ENCODE measurements at places on chromosomes 12 and 14.
A peak's percentile ranks its signal among the peaks of the same experiment; 100 is the strongest.

GRCh38 chr12:10849425-10849878, at the start of gene PRR4:
PRR4 (minus strand) TSS chr12:10849475; CDS start chr12:10849437, 38 bp downstream.
- no peak for DNase-seq

DNA sequence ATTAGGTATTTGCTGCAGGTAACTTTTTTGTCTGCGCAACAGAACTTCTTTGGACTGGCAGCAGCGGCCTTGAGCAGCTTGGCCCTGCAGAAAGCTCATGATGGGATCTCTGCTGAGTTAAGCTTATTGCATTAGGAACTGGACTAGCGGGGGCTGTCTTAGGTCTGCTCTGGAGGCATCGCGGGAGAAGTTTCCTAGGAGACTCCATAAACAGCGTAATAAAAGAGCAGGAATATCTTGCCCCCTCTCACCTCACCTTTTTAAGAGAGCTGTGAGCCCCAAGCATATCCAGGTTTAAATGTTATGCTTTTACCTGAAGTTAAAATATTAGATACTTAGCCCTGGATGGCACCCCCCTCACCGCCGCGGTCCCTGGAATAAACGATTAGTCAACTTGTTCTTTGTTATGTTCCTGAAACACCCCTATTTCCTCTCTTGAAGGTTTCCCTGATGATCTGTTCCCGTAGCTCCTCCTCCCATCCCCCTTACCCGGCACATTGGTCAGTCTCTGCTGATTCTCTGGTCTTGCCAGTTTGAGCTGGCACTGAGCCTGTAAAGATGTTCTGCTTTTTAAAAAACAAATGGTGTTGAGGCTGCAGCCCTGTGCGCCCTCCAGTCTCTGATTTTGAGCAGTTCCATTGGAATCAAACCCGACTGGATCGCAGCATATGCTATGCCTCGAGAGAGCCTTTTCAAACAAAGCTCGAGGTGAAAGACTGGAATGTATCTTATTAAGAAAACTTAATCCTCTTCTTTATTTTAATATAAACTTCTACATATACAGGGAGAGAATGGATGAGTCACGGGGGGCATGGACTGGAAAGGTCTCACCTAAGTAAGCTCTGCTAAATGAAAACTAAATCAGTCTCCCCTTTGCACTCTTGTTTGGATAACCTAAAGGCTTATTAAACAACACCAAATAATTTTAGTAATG, 1.9 kb downstream of the MLXIP start:
- peak; percentile 73 for DNase-seq

- peak; percentile 69 for DNase-seq
Measured at GRCh38 chr12:118034429-118035189, 18.1 kb downstream of the RFC5 start.

DNA sequence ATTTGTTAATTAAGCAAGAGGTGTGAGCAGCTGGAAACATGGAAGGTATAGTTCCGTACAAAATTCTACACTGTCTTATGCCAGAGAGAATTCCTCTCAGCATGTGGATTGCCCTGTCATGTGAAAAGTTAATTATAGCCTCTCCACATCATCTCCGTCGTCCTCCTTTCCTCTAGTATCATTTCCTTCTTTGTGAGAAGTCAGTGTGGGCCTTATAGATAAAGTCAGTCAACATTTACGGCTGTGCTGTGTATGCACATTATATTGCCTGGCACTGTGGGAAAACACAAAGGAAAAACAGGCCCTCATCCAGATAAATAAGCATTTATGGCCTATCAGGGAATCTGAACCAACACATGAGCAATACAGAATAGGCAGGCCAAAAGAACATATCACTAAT, 236.6 kb downstream of the SEC23A start:
- no peak for DNase-seq

- no peak for DNase-seq
Measured at GRCh38 chr14:75880512-75880911, 101.3 kb downstream of the TGFB3 start.

GRCh38 chr12:43057566-43057965, 468.0 kb upstream of the PRICKLE1 start:
- DNase-seq = no peak

DNA sequence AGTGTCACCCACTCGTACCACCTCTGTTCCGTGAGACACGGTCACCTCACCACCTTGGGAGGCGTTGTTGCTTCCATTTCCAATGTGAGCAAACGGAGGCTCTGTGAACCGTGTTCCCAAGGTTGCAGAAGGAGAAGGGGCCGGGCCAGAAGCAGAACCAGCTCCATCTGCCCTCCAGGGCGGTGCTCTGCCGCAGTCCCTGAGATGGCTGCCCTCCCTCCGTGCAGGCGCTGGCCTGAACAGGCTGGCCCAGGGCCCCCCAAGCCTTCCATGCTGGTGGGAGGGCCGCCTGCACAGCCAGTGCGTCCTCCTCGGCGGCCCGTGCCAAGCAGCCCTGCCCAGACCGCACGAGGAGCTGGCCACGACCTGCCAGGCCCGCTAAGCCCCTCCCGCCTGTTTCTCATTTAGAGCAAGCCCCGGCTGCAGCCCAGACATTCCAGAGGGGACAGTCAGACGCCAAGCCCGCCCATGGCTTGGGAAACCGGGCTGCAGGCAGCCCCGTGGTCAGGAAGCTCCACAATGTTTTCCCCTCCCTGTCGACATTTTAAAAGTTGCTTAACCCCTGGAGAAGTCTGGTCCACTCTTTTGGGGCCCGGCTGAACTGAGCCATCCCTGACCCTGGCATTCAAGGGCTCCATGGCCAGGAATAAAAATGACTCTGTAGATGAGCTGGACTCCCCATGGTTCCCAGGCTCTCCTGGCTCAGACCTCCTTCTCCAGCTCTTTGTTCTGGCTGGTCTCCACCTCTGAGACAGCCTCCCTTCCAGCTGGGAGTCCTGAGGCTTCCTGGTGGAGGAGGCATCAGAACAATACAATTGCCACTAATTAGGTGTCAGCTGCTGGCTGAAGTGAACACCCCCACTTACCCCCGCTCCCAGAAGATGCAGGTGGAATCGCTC, 236.0 kb downstream of the BCL11B start:
- peak; percentile 98 for DNase-seq

DNA sequence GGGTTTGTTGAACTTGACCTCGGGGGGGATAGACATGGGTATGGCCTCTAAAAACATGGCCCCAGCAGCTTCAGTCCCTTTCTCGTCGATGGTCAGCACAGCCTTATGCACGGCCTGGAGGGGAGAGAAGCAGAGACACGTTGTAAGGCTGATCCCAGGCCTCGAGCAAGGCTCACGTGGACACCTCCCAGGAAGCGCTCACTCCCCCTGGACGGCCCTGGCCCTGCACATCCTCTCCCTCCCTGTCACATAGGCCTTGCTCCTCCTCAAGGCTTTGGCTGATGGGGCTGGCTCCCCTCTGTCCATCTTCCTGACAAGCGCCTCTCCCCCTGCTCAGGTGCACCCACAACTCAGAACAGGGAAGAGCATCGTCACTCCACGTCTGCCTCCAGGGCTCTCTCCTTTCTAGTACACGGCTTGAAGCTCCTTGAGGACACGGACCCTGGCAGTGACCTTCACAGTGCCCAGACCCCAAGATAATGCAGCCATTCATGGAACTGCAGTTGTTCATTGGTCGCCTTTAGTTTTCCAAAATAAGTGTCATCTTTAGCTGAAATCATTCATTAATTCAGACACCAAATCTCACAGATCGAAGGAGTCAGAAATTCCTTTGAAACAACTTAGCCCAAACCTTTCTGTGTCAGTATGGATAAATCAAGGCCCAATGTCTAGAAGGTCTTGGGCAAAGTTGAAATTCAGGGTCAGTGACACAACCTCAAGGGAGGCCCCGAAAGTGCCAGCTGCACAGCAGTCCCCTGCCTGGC, 9.7 kb downstream of the SERPINA1 start:
- DNase-seq = no peak

Measured in AG08395 (cell line).